ENCODE measurements at places on chromosomes 3 and 15.

DNA sequence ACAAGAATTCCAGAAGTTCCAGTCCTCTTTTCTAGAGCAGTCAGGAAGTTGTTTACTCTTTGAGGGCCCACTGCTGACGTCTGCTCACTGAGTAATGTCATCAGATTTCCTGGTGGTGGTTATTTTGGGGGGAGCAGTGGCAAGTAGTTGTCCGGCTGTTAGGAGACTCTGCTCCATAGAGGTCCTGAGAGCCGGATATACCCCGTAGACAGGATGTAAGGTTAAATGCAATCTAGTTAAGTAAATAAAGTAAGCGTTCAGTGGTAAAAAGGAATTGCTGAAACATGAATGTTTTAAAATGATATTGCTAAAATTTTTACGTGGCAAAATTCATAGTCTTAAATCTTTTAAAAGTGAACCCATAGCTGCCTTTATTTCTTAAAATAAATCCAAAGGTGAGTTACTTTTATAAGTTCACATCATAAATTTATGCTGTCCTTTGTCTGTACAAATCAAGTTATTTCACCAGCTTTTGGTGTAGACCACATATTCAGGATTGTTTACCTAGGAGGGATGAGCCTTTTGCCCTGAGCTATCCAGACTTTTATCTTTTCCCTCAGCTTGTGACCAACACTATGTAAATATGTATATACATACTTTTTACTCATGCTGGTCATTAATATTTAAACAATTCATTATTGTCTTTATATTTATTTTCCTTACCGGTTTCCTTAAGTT is 65.8 kb downstream of the PDE8A start:
- DNase-seq: no peak

DNA sequence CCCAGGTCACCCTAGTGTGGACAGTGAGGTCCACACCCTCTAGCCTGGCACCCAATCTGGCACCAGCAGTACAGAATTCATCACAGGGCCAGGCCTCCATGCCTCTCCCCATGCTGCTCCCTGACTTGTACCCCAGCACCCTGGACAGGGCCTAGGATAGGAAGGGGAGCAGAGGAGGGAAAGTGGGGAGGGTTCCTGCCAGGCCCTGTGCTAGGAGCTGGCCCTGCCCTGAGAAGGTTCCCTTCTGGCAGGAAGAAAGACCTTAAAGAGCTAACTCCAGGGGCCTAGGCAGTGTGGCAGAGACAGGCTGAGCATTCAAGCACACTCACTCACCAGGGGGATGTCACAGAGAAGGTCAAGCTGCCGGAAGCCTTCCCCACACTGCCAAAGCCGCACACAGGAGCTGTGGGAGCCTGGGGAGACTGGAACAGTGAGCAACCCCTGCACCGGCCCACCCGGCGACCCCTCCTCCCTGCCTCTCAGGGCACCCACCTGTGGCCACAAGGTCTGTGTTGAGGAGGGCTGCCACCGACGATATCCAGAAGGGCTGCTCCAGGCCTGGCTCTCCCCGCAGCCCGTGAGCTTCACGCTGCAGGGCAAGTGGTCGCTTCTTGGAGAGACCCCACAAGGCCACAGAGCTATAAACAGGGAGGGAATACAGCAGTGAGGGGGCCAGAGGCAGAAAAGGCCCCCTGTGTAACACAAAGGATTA is 7.4 kb downstream of the RRP9 start:
- no peak for DNase-seq

DNA sequence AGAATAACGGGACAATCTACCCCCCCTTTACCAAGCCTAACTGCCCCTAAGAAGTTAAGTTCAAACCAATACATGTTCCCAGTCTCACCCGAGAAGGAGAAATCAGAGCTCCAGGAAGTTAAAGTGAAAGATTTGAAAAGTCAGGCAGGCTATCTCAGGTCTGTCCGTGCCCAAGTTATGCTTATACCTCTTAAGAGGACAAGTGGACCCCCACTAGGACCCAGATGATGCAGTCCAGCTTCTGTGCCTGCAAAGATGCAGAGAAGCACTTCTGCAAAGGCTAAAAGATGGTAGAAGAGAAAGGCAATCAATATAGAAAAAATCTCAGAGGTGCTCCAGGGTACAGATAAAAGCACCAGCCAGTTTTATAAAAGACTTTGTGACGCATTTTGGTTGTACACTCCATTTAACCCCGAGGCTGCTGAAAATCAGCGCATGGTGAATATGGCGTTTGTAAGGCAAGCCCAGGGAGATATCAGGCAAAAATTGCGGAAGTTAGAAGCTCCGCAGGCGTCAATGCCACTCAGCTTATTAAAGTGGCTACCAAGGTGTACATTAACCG is 9.8 kb upstream of the SLC9C1 start:
- DNase-seq: no peak

DNA sequence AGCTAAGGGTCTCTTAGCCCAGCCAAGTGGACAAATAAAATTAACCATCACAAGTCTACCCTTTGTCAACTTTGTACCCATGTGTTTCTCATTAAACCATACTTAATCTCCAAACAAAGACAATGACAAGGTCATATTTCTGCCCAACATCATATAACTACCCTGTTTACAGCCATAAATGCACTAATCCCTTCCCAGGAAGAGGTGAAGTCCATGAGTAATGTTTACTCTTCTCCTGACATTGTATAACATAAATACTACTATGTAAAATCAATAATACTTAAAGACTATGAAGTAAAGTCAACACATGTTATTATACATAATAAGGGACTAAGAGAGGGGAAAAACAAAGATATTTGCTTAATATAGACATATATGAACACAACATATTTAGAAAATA is 38.5 kb upstream of the FAN1 start:
- no peak for DNase-seq

DNA sequence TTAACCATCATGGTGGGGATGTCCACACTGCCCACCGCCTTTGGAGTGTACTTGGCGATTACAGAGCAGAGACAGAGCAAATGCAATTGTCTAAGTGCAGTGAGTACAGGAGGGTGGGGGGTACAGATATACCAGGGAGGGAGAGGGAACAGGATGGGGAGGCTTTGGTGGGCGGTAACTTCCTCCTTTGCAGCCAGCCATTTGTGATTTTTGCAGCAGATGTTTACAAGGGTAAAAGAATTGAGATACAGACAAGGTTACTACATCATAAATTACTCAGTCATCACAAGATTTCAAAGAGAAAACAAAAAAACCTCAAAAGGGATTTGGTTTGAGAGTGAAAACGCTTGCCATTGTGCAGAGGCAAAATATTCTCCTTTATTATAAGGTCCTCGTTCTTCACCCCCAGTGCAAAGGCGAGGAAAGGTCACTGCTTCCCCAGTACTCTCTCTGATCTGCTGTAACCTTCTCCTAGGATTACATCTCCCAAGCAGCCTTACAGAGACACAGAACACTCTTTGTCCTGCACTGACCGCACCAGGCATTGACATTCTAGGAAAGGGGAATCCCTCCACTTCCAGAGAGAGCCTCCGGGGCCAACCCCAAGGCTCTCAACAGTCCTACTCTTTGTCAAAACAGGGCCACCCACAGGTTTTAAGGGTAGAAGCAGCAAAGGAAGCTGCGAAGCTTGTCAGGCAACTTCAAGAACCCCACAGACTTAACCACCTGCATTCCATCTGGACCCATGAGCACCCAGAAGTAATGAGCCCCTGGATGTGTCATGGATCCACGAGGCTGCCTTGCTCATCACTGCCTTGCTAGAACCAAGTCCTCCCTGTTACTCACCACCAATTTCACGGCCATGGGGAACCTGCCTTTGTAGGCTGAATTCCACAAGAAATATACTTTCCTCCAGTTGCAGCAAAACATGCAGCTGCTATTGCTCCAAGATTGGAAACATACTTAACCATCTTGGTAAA is 117.3 kb downstream of the ADAMTS17 start:
- no peak for DNase-seq

- no peak for DNase-seq
Observed at GRCh38 chr15:82079736-82080135, 33.9 kb upstream of the MEX3B start.

DNA sequence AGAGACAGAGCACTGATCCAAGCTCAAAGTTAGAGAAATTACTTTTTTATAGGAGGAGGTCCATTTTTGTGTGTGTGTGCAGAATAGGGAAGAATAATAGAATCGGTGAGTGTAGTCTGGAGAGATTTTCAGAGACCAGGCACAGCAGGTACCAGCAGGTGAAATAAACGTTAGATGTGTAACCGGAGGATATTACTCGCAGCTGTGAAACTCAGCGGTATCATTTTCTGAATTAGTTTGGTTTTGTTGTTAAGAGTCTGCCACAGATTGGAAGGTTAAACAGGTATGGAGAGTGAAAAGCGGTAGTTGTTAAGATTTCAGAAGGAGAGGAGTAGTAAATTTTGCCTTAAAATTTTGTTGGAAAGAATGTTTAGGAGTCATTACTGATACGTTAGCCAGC is 69.9 kb downstream of the RGMA start:
- no peak for DNase-seq

GRCh38 chr3:160950542-160950941 is 154.6 kb downstream of the B3GALNT1 start:
- DNase-seq: no peak

DNA sequence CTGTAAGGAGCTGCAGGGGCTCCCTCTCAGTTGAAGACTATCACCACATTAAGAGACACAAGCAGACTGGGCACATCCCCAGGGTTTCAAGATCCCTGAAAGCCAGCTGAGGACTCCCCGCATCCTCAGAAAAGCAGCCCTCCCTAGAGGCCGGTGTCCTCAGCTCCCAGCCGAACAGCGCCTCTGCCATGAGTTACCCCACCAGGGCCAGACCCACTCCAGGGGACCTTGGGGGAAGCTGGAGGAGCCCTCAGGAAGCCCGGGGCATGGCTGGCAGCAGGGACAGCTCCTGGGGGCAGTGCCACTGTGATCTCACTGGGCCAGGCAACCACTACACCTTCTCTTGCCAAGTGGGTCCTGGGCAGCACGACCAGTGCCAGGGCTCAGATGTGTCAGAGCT is 8.1 kb downstream of the KLF15 start:
- no peak for DNase-seq

DNA sequence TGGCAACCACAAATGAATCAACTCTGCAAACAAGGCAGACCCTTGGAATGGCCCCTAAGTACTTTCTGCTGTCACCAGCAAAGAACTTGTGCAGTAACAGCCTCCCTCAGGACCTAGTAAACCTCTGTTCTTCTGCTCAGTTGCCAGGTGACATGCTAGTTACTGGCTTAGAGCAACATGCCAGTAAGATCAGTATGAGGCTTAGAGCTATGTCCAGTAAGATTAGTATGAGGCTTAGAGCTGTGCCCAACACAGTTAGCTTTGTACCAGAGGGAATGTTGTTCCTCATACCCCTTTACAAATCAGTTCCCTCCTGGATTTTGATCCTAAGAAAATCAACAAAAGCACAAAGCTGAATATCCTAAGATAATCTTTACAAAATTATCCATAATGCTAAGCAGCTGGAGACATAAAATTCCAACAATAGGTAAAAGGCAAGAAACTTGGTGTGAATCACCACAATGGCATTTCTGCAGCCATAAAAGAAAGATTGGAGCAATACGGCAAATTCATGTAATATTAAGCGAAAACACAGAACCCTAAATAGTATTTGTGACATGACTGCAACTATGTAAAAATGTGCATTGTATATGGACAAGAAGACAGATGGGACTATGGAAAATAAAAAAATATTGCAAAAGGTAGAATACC is 107.3 kb upstream of the LPP start:
- DNase-seq: no peak

DNA sequence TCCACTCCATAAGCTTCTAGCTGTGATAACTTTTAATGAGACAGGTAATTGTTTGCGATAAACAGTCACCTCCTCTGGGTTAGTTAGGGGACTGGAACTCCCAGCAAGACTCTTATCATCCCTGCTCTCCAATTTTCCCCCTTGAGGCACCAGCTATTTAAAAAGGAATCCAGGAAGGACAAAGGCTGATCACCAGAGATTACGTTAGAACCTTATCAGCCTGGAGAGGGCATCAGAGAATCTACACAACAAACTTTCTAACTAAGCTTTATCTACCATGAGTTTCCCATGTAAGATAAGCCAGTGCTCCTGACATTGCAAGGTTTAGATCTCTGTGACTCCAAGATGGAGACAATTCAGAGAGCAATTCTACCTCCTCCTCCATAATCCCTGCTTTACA is 31.3 kb downstream of the GPR176 start:
- no peak for DNase-seq
